Stimulated activated CD4-positive, alpha-beta T cell treated with anti-CD3 and anti-CD28 coated beads, Interleukin-15, amount 100 ng/mL, for 1 hour (primary cell): ENCODE measurements at places on chromosomes 4 and X.
A peak's percentile ranks its signal among the peaks of the same experiment; 100 is the strongest.

DNA sequence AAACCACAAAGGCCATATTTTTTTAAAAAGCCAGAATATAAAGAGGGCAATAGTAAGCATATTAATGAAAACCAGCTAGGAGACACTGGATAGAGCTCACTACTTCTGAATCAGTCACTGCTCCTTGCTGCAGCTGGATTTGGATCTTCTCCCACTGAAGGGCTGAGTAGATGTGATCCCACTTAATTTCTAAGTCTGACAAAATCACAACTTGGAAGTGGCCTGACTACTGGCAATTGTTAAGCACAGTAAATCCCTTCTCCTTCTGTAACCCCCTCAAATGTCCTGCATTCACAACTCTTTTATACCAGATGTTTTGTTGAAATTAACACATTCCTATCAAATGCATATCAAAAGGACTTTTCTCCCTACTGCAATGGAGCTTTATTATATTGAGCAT lies 72.9 kb downstream of the AMMECR1 start:
- DNase-seq = no peak

DNA sequence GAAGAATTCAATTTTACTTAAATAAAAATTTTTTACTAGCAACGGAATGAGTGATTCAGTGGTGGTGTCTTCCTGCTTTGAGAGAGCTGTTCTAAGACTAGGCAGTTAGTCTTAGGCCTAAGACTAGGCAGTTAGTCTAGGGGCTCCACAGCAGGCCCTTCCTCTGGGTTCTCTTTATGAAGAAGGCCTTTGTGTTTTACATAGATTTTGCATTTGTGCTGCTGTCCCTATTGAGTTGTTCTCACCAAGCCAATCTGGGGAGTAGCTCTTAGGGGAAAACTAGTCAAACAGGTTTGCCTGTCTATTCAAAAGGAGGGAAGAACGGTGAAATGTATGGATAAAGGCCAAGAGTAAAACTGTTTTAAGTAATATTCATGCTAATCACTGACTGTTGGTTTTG lies 7.6 kb downstream of the UGT8 start:
- DNase-seq = no peak

DNA sequence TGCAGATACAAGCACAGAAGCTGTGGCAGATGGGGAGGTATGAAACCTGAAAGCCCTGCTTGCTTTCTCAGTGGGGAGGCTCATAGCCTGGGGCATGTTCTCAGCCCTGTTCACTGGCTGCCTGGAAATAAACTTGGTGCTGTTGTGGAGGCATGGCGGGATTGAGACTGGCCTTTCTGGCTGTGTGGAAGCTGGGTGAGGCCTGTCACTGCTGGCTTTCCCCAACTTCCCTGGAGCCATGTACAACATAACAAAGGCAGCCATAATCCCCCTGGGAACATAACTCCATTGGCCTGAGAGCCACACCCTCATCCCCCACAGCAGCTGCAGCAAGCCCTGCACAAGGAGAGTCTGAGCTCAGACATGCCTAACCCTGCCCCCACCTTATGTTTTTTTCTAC lies 237.7 kb upstream of the TLL1 start:
- DNase-seq = no peak

DNA sequence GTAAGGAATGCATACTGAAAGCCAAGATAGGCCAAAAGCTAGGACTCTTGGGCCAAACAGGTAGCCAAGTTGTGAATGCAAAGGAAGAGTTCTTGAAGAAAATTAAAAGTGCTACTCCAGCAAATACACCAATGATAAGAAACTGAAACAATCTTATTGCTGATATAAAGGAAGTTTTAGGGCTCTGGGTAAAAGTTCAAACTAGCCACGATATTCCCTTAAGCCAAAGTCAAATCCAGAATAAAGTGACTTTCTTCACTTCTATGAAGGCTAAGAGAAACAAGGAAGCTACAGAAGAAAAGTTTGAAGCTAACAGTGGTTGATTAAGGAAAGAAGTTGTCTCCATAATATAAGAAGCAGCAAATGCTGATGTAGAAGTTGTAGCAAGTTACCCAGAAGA lies 397.6 kb downstream of the PACRGL start:
- DNase-seq = no peak

GRCh38 chr4:168765726-168766125 lies 244.3 kb downstream of the CBR4 start:
- no peak for DNase-seq

DNA sequence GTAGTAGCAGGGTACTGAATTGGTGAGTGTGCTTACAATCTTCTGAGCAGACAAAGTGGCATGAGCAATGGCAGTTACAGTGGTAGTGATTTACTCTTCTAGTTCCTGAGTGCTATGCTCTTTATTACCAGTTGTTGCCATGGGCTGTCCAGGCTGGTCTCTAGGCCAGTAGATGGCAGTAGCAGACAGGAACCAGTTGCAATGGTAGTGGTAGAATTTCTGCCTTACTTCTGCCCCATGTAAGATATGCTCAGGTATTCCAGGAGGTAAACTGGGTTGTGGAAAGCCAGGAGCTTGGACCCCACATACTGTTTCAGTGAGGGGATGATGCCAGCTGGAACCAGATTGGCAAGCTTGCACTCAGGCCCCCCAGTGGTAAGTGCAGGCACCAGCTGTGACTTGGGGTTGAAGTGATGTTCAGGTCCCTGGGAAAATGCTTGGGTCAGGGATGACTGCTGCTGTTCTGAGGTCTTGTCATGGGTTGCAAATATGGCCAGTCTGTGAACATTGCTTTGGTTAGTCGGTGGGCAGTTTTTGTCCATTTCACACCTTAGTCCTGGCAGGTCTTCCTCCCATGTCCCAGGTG lies 63.0 kb upstream of the ZXDB start:
- no peak for DNase-seq

DNA sequence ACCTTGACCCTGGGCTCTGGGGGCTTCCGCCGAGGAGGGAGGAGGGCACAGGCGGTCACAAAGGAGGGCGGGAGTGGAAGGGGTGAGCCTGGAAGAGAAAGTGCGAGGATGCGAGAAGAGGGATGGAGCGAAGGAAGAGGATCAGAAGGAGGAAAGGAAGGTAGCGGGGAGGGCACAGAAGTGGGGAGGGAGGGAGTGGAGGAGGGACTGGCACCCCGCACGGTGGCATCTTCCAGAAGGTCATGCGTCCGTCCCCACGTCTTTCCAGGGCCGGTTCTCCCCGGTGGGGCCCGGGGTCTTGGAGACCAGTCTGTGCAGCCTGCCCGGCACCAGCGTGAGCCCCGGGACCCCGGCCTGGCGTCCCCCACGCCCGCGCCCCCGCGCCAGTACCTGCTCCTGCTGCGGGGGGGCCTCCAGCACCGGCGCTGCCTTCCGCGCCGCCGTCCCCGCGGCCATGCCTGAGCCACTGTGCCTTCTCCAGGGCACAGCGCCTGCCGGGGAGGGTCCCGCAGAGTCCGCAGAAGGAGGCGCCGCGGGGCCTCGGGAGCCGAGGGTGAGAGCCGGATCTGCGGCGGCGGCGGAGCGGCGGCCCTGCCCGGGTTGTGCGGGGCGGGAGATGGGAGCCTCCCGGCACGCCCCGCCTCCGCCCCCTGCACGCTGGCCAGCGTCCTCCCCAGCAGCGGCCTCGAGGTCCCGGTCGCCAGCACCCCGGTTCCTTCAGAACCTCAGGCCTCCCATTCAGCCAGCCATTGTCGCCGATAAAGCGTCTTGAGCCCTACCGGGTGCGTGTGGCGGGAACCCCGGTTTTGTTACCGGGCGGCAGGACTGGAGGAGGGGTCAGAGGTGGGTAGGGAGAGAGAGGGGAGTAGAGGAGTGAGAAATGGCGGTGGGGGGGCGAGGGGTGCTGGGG lies at the start of gene RNF175:
Gene RNF175, minus strand, starts transcription at position 618 of the 910 bp plus-strand sequence. Its CDS starts 162 bp downstream, at position 456.
- peak; percentile 12 for DNase-seq

DNA sequence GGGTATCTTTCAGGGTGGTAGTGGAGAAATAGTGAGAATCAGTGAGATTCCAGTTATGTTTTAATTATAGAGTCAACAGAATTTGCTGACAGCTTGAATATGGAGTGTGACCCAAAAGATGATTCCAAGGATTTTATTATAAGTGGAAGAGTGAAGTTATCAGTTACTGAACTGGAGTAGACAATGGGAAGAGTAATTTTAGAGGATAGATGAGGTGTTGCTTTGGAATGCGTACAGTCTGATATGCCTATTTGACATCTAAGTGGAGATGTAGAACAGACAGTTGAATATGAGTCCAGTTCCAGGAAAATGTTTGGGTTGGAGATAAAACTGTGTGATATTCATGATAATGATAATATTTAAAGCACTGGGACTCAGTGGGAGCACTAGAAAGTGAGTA lies 174.2 kb downstream of the MAPK10 start:
- DNase-seq = no peak

DNA sequence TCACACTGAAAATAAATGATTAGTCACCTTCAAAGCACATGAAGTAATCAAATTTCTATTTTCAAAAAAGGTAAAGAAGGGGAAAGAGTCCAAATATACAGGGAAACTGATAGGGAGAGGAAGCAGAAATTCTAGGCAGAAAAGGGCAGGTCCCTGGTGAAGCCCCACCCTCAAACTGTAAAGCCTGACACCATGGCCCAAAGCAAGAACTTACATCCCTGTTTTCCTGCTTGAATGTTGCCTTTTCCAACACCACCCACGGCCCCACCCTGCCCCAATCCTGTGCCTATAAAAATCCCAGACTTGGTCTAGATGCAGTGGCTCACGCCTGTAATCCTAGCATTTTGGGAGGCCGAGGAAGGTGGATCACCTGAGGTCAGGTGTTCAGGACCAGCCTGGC lies 361.8 kb downstream of the PPP3CA start:
- DNase-seq = no peak
